GM12864 (cell line): ENCODE measurements at places on chromosomes 3 and 15.

DNA sequence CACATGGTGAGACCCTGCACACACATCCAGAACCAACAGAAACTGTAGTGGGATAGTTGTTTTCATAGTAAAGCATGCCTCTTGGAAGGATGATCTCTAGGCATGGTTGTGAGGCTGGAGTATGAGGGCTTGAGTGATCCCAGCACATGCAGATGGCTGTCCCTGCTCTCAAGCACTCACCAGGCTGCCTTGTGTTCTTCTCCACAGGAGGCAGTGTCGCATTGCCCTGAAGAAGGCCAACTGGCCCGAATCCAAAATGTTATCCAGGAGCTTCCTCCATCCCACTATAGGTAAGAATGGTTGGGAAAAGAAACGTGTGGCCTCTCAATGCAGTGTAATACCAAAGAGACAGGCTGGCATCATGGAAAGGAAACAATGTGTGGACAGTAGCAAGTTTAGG is 82.7 kb downstream of the TMEM39A start:
- no peak for DNase-seq

DNA sequence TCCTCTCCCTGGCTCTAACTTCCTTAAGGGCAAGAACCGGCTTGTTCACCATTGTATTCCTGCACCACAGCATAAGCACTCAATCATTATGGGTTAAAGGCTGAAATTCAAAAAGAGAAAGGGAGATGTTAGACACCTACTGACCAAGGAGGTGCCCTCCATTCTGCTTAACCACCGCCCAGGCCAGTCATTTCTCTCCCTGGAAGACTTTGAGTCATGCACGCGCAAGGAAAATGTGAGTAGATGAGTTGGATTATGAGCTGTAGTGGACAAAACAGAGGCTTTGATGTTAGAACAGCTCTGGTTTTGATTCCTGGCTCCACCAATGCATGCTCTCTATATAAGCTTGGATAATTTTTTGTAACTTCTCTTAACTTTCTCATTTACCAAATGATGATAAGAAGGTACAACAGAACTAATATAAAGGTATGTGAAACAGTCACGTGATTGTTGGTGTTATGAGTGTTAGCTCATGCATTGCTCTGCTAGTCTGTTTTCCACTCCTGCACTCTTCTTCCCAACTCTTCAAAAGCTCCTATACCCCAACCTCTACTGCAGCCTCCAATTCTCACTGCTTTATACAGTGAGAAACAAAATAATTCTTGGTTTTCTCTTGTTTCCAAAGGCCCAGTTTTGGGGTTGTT is 148.4 kb upstream of the ATP11B start:
- DNase-seq = no peak

DNA sequence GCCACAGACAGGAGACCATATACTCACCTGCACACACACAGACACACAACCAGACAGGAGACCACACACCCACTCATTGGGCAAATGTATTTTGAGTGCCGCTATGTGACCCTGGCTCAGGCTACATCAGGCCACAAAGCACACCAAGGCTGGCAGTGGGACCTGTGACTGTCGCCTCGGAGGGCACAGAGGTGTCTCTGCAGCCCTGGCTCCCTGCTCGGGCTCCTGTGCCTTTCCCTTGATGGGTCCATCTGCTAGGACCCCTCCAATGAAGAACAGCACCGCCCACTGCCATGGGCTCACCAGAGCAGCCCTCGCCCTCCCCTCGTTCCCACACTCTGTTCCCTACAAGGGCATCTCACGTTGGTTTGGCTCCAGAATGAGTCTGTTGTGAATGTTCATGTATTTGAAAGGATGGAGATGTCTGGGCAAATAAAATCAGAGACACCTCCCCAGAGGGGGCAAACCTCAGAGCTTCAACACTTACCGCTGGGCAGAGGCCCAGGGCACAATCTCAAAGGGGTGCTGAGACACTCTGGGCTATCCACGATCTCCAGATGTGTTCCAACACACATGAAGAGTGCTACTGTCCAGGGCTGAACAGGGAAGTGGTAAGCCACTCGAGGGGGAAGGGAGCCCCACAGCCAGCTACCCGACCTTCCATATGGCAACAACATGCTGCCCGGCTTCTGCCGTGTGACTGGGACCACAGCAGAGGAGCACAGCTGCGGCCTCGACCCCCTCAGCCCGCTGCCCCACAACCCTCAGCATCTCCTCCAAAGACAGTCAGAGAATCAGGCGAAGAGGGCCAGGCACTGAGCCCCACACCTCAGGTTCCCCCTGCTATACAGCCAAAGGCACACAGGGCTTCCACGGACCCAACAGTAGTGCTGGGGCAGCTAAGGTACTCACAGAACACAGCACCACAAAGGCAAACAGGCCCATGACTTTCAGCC is 74.9 kb downstream of the OCA2 start:
- no peak for DNase-seq

- DNase-seq = no peak
Measured at GRCh38 chr3:60188803-60189202, 1062.4 kb downstream of the FHIT start.

DNA sequence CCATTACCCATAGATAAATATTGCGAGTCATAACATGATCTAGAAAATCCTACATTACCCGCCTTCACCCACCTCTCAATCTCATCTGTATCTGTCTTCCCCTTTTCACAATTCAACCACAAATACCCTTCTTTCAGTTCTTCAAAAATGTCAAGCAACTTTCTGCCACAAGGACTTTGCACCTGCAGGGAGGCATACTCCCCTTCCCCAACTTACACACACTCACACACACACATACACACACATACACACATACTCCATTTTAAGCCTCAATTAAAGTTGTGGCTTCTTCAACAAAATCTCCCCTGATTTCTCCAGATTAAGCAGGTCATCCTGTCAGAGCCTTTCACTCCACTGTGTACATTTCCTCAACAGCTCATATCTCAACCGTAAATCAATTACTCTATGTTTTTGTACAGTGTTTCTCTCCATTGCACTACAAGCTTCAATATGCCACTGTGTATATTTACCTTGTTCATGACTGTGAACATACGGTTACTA is 33.1 kb upstream of the CCDC50 start:
- DNase-seq = peak; percentile 87

GRCh38 chr3:4021162-4021561 is 221.9 kb downstream of the LRRN1 start:
- DNase-seq = no peak

DNA sequence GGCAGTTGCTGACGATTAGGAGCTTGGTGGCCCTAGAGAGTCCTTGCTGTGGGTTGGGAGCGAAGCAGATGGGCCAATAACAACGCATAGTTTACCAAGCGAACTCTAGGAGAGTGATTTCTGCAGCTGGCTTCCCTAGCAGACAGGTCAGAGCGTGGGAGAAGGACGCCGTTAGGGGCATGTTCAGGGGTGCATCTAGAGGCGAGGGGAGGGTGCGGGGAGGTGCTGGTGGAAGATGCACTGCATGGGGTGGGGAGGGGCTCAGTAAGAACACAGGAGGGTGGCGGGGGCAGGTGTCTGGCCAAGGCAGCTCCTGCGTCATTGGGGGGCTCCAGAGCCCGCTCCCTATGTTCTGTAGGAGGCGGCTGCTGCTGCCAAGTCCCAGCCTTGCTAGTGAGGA is 8.9 kb downstream of the APBA2 start:
- DNase-seq = no peak

- DNase-seq = no peak
Measured at GRCh38 chr3:94413336-94414108, 350.7 kb downstream of the NSUN3 start.

- DNase-seq = no peak
Measured at GRCh38 chr15:52013151-52013791, 5.7 kb upstream of the MAPK6 start.

DNA sequence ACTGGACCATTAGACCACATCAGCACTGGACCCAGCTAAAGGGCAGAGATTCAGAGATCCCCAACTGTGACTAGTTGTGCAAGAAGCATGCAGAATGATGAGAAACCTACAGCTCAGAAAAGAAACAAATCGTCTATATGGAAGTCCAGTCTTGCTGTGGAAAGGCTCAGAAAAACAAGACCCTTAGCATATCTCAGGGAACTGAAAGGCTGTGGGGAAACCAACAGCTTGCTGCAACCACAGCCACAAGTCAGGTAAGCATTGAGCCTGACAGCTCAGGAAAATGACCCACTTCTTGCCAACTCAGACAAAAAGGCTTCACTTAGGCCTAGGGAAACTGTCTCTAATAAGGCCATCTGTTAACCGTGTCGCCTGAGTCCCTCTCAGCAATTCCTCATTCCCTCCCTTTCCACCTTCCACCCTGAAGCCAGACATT is 145.6 kb downstream of the LSAMP start:
- DNase-seq = no peak

DNA sequence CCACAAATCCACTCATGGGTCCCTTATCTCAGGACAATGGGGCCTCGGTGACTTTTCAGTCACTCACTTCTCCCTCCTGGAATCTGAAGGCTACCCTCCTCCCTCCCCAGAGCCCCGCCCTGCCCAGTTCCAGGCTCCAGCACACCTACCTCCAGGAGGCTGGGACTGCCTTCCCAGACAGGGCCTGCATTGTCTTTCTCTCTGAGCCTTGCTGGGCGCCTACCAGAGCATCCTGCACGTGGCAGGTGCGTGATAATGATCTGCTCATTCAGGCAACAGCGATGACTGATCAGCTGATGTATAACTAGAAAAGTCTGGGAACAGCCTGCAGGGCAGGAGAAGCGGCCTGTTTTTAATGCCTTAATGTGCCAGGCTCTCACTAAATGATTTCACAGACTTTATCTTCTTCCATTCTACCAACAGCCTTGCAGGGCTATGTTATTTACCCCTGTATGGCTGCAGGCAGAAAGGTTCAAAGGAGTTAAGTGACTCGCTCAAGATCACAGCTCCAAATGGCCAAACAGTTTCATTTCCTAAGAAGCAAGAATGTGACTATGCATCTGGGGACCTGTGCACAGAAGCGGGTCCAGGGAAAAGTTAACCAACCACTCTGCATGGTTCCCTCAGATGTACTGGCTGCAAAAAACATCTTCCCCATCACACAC is 6.3 kb downstream of the ADAMTS17 start:
- DNase-seq = no peak

DNA sequence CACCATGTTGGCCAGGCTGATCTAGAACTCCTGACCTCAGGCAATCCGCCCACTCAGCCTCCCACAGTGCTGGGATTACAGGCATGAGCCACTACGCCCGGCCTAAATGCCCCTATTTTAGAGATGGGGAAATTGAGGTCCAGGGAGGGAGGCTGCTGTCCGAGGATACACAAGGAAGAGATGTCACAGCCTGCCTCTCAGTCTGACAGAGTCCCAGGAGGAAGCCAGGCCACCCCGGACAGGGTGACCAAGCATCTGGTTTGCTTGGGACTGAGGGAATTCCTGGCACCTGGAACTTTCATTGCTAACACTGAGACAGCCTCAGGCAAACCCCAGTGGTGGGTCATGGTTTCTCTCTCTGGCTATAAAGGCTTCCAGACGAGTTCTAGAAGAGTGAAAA is 30.6 kb upstream of the ADAMTS7 start:
- no peak for DNase-seq

DNA sequence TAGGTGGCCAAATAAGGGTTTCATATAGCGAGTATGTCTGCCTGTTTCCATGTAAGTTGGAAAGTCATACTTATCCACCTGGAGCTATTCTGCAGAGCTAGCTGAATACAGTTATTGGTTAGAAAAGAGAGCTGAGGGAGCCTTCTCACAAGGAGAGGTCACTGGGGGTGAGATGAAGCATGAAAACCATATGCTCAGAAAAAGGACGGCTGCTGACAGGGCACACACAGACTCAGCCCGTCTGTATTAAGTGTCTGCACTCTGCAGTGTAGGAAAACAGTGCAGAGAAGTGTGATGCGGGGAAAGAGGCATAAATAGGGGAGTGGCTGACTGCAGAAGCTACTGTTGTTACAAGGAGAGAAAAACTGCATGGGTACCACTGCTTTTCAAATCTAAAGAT is 58.2 kb downstream of the C3orf70 start:
- DNase-seq = no peak

DNA sequence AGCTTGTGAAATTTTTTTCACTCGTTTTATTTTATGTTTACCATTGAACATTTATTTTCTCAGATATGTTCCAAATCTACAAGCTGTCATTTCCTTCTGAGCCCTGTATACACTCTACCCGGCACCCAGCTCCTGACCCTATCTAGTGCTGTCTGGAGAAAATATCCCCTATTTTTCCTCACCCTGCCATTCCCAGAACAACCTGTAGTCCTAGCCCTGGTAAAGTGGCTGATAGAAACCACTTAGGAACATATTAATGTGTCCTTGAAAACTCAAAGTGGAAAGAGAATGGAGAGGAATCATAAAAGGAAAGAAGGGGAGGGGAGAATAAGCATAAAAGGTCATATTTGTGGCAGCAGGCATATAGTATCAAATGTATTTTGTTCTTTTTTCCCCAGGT is 8.2 kb upstream of the TIMMDC1 start:
- no peak for DNase-seq

DNA sequence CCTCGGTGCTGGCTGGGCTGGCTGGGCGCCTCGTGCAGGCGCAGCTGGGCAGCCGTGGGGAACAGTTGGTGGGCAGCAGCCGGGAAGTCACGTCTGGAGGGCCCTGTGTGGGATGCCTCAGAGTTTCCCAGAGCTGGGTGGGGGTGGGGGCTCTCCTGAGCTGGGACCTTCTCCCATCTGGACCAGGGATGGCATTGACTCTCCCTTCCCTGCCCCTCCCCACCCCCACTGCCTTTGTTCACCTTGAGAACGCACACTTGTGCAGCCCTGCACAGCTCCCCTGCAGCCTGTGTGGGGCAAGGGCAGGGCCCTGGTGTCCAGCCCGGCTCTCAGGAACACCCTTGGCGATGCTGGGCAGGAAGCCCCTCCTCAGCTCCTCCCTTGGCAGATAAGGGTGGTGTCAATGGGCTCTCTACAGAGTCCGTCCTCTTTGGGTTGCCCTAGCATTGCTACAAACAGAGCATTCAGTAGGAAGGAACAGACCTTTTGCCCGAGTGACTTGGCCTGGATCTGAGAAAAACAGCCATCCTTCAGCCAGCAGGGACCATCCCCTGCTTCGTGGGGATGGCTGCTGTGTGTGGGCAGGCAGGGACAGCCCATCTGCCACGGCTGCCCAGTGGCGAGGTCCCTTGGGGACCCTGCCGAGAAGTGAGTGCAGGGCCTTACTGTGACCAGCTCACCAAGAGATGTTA is 25.5 kb upstream of the KLF13 start:
- DNase-seq = no peak

DNA sequence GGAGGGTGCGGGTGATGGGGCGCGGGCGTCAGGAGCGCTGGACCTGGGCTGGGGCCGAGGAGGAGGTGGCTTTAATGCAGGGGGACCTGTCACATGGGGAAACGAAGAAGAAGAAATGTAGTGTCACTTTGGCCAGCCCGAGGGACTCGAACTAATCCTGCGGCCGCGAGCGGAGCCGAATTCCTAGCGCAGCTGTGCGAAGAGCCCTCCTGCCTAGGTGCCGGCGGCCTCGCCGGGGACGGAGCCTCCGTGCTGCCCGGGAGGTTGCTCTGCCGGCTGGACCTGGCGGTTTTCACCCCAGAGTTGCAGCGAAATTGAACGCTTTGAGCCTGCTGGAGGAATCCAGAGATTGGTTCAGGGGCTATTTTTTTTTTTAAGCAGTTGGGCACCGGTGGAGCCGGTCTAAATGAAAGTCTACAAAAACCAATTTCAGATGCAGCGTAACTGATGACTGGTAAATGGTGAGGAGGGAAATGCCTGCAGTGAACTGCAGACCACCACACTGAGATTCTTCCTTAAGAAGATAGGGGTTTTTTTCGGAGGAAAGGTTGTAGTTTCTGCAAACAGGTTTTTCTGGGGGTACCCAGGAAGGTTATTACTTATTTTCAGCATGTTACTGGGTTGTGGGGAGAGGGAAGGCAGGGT is 662 bp downstream of the TMEM108 start:
- DNase-seq = no peak
